ENCODE measurements at places on chromosomes 1 and 21. TPM values are rescaled to one million over a fixed set of nuclear protein-coding genes. Genes with fewer than 3 reads are reported as not detected.

Gene ZNF593OS
- not detected for total RNA-seq

Gene DPT
- 0.42 TPM for total RNA-seq

GRCh38 chr1:84156210-84156621 is 12.1 kb downstream of the PRKACB start:
- no peak for DNase-seq

GRCh38 chr1:194233069-194233468 is 1046.7 kb upstream of the B3GALT2 start:
- DNase-seq, result no peak
